ENCODE measurements at places on chromosomes 2 and 18. TPM values are rescaled to one million over a fixed set of nuclear protein-coding genes. Genes with fewer than 3 reads are reported as not detected.

The HPCAL1 gene
- 9.7 TPM for polyA plus RNA-seq

The CNRIP1 gene
- 5.9 TPM for polyA plus RNA-seq

DNA sequence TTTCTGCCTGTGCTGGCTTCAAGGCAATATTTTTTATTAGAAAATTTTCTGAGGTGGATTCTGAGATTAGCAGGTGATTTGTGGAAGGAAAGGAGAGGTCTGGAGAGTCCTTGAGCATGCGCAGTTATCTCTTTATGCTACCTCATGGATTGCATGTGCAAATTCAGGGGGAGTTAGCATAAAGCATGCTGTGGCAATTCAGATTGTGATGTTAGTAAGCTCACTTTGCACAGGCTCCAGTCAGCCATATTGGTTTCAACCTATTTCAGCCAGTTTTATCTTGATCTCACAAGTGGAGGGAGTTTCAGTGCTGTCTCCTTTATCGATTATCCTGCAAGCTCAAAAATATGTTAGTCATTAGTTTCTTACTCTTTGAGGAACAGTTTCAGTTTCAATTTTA is 2012.3 kb upstream of the PIK3C3 start:
- DNase-seq, result no peak

DNA sequence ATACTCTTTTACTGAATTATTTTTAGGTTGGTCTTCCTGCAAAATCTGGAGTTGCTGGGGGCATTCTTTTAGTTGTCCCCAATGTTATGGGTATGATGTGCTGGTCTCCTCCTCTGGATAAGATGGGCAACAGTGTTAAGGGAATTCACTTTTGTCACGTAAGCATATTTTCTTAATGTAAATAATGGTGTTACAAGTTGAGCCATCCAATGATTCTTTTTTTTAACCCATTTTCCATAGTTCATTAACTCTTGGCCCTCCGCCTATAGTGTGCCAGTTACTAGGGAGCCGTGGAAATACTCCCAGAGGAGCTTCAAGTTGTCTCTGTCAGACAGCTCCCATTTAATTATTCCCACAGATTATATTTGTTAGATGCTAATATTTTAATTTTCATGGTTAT is 49.8 kb downstream of the GLS start:
- DNase-seq, result no peak

GRCh38 chr2:171550613-171551012 is 28.3 kb downstream of the CYBRD1 start:
- no peak for DNase-seq

The MAP2 gene
- 2.9 TPM for polyA plus RNA-seq

DNA sequence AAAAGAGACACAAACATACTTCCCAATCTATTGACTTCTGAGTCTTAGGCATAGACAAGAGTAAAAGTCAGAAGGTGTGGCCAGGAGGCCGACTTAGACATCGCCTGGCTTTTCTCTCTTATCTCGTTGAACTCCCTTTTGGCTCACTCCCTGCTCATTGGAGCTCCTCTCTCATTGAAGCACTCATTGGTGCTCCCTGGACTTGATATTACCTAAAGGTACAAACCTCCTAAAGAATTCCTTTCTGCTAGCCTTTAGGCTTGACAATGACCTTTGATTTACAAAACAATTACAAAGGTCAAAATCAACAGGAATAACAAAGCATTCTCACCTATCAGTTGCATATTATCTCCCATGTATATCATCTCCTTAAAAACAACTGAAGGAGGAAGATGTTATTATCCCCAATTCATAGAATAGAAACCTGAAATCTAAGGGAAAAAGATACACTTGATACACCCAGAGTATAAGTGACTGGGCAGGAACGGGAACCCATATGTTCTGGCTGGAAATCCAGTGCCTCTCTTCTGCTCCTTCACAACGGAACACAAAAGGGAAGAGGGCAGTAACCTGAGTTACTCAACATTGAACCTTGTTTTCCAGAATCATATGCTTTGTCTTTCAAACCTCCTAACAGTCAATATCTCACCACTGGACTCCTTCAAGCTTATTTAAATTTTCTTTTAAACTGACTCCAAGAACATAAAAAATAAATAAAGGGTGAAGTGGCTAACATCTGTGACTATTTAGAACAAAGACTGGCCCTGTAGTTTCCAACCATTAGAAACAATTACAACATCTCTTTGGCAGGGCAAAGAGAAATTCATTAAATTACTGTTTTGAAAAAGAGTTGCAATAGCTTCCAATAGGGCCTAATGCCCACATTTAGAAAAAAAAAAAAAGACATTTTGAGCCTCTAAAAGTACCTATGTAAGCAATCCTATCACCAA is 1247.9 kb downstream of the LRP1B start:
- peak; percentile 63 for DNase-seq

- DNase-seq, result no peak
Observed at GRCh38 chr2:101124643-101125366, 26.4 kb downstream of the TBC1D8 start.

DNA sequence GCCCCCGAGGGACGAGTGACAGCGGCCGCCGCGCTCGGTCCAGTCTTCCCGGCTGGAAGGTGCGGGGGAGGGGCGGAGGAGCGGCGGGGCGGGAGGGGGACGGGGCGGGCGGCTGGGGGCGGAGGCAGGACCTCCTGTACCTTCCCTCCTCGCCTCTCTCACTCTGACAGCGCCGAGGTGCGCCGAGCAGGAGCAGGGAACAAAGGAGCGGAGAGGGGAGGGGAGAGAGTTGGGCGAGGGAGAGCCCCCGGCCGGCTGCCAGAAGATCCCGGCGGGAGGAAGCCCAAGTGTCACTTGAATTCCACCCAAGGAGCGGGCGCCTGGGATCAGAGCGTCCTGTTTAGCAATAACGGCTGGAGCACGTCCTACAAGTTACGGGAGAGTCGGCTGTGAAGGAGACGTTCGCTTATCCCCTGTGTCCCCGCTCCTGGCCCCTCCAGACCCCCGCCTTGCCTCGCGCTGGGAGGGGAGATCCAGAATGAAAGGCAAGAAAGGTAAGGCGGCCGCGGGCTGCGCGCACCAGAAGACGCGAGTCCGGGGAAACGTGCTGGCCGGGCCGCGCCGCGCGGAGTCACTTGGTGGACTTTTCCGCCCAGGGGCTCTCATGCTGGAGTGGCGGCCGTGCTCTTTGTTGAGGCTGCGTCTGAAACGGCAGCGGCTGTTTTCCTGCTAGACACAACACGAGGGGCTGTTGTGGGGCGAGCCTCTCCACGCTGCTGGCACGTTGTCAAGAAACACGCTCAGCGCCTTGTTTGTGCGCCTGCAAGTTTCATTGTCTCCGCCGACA is at the start of gene TGIF1:
Gene TGIF1 (plus strand): TSS at position 161 of the 787 bp plus-strand sequence. CDS start 318 bp downstream, at position 479.
- DNase-seq, result peak; percentile 81

The ANO7 gene
- 4.0 TPM for polyA plus RNA-seq

DNA sequence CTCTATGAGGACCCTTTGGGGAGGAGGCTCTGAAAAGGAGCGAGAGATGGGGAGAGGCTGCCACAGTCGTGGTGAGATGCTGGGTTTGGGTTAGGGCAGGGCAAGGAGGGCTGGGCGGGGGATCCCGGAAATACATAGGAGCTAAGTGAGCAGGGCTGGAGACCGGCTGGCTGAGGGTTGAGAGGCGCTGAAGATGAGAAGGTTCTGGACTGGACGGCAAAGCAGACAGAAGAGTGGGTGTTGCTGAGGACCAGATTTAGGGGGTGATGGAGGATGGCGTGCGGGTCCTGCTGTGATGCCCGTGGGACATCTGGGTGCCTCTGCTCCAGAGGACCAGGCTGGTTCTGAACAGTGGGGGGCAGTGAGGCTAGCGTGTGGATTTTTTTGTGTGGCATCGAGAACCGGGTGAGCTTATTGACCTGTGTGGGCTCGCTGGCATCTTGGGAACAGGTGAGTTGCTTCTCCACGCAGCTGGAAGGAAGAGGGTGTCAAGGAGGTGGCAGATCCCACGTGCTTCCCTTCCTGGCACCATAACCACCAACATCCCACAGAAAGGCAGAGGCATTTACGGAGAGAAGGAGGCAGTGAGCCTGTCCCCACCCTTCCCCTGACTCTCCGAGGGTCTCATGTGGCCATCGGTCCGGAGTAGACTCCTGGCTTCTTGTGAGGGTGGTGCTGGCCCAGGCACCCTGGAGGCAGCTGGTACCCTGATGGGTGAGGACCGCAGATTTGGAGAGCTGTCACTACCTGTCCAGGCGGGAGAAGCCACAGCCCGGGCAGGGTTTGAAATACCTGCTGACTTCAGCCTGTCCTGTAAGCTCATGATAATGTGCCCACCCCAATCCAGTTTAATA is 70.3 kb downstream of the ASB1 start:
- no peak for DNase-seq

GRCh38 chr18:2706903-2707302 is 51.4 kb downstream of the SMCHD1 start:
- peak; percentile 40 for DNase-seq

GRCh38 chr2:238927746-238928519 is 80.0 kb downstream of the TWIST2 start:
- no peak for DNase-seq

GRCh38 chr2:226117510-226118065 is 682.0 kb downstream of the IRS1 start:
- DNase-seq, result no peak

DNA sequence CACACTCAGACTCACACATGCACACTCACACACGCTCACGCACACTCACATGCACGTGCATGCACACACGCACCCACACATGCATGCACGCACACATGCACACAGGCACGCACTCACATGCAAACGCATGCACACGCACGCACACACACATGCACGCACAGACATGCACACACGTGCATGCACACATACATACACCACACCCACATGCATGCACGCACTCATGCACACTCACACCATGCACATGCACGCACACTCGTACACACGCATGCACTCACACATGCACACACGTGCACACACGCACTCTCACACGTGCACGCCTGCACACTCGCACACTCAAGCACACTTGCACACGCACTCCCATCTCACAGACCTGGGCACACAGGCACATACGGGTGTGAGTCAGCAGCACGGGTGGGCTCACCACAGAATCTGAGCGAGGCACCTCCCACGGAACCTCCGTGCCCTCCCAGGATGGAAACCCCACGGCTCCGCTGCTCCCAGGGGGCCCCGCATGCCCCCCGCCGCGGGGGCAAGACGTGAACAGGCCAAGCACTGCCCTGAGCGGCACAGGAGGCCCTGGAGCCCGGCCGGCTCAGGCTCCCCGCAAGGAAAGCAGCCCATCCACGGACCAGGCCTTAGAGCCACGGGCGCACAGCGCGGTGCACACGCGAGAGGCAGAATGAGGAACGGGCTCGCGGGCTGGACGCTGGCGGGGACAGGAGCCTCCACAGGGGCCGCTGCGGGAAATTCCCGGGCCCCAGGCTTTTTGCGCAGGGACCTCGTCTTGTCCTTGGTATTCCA is 8.4 kb upstream of the KCNG2 start:
- no peak for DNase-seq

The MARS2 gene
- polyA plus RNA-seq, result 11.9 TPM

The KCNIP3 gene
- 0.32 TPM for polyA plus RNA-seq

DNA sequence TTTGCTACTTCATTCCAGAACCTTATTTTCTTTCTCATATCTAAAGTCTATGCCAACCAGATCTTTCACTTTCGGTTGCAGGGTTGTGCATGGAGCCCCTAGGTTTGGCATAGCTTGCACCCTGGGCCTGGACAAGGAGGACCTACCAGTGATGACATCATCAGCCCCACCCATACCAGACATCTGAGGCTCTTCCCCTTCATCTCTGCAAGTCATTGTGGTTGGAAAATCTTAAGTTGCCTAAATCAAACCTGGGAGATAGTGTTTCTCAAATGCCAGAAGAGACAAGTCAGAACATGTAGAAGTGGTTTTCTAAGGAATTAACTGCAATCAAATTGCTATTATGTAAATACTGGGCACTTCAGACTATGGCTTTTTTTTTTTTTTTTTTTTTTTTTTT is 363.3 kb downstream of the ZNF516 start:
- no peak for DNase-seq

DNA sequence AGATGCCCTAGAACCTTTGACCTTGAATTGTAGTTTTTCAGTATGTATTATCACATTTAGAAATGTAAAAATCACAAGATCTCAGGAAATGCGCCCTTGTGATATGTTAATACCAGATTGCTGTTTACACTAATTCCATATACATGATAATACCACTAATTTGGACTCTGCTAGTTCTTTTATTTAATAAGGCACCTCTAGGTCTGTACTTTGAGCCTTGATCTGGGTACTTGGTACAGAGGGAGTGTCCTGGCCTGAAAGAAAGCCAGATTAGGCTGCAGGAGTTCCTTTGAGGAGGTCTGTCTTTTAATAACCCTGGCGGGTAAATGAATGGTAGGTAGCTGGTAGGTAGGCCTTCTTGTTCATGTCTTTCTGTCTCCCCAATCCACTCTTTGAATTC is 26.3 kb downstream of the PLEKHA3 start:
- DNase-seq, result peak; percentile 34

DNA sequence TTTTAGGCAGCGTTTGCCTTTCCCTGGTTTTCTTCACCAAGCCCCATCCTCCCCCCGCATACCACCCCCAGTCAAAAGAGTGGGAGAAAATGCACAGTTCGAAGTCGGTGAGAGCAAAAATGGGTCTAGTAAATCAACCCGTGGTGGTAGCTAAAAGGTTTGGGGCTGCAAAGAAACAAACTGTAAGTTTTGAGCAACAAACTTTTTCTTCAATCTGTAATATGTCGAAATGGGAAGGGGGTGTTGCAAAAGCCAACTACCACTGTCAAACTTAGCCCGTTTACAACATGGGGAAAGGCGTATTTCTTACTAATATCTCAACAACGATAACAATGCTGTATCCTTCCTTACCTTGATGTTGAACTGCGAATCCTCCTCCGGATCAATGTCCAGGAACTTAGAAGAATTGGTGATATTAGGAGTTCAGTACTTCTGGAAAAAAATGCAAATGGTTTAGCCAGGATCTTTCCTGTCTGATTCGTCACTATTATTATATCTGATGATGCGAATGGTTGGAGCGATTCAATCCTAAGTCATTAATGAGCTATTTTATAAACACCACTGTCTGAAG is 2.4 kb upstream of the SATB2 start:
- no peak for DNase-seq

- DNase-seq, result no peak
Observed at GRCh38 chr2:109343460-109343859, 214.5 kb downstream of the SH3RF3 start.

DNA sequence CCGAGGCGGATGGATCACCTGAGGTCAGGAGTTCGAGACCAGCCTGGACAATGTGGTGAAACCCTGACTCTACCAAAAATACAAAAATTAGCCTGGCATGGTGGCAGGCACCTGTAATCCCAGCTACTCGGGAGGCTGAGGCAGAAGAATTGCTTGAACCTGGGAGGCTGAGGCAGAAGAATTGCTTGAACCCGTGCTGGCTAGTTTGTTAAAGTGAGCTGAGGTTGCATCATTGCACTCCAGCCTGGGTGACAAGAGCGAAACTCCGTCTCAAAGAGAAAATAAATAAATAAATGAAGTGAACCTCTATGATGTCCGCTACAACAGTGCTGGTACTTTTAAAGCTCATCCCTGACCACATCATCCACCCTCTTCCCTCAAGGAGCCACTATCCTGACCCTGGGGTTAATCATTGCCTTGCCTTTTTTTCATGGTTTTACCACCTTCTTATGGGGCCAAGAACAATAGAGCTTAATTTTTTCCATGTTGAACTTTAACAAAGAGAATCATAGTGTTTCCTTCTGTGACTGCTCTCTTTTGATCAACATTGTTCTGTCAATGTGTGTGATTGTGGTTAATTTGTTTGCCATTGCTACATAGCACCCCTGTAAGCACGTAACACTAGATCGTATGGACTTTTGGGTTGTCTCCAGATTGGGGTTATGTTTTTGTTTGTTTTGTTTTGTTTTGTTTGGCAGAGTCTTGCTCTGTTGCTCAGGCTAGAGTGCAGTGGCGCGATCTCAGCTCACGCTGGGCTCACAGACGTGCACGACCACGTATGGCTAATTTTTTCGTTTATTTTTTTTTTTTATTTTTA is 17.1 kb upstream of the ATRAID start:
- DNase-seq, result no peak

The ICA1L gene
- 1.6 TPM for polyA plus RNA-seq

Data from GM23338 (cell line).